MV-4-11 (cell line): ENCODE measurements at places on chromosomes 3 and 15.

DNA sequence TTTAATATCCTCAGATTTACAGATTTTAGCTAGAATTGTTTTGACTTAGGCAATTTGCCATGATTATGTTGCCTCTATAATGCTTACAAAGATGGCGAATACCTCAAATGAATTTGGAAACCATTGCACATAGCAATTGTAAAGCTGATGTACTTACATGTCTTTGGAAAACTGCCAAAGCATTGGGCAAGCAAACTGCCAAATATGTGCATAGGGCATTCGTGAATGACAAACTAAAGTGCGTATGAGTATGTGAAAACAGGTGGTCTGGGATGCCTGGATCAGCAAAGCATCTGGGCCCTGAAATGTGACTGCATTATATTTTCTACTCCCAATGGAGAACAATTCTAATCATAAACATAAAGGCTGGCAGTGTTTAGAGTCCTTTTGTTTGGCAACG is 445.3 kb upstream of the ROBO1 start:
- no peak for DNase-seq

- DNase-seq = no peak
These were observed 927.6 kb downstream of the FHIT start for GRCh38 chr3:60323651-60324050.

DNA sequence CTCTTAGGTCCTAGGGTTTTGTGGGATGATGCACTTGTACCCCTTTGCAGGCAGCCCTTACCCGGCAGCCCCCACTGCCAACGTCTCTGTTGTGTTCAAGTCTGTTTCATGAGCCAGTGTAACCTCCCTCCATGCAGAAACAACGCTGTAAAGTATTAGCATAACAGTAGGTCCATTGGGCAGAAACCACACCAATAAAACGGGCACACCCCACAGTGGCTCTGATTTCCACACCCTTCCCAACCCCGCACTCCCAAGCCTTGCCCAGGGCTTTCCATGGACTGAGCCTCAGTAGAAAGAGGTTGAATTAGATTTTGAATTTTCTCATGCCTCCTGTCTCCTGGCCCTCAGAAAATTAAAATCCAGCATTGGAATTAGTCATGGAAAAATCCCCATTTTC is 124.5 kb downstream of the CACNA1D start:
- DNase-seq = no peak

- no peak for DNase-seq
These were observed 25.8 kb upstream of the BLM start for GRCh38 chr15:90691369-90691768.

GRCh38 chr3:116000311-116000710 is 377.0 kb downstream of the GAP43 start:
- no peak for DNase-seq

GRCh38 chr3:131348911-131349310 is 32.7 kb upstream of the NUDT16 start:
- DNase-seq = no peak

DNA sequence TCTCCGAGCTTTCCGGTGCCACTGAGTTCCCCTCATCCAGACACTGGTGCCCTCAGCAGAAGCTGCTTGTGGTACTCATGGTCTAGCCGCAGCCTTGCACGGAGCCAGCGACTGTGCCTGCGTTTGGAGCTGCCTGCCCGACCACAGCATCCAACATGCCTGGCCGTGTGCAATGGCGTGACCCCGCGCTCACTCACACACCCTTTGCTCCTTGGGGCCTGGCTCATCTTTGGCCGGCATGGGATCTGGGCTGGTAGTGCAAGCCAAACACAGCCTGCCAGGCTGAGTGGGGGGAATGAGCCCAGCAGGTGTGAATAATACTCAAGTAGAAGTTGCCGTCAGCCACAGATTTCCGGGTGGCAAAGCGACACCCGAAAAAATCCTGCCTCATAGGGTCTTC is 1178.7 kb upstream of the GBE1 start:
- DNase-seq = no peak

DNA sequence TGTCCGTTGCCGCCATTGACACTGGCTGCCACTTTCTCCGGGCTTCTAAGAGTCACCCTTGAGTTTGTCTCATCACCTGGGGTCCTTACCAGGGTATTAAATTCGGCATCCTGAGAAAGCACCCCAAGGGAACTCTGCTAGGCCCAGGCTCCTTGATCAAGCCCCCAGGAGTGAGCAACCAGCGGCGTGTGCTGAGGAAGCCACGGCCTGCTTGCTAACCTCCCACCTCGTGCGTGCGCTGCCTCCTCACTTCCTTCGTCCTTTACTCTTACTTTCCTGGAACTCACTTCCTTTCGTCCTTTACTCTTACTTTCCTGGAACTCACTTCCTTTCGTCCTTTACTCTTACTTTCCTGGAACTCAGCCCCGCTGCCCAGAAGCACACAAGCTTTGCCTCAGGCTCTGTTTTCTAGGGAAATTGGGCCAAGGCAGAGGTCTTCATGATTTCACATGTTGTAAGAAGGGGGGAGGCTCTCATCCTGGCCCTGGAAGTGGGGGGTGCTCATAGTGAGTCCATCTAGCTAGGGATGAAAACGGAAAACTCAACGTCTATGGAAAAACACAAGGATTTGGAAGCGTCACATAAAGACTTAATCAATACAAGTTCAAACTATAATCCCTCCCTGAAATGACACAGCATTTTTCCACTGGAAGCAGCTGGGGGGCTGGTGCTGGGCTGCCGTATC is 36.7 kb upstream of the BDH1 start:
- no peak for DNase-seq
